ENCODE measurements at places on chromosomes 2 and 18.

DNA sequence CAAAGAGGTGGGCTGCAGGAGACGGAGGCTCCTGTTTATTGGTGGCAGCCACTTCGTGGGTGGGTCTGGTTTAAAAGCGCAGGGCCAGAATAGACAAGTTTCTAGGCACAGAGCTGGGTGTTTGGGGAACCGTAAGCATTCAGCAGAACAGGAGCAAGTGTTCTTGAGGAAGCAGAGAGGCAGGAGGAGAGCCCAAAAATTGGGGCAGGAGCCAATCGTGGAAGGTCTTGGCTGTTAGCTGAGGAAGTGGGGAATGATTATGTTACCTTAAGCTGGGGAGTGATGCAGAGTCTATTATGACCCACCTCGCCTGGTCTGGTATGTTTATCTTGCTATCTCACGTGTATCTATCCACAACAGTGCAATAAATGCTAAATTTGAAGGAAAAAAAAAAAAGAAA is 64.3 kb upstream of the ATL2 start:
- DNase-seq, result no peak

GRCh38 chr2:3726511-3726910 is 23.1 kb downstream of the DCDC2C start:
- no peak for DNase-seq

GRCh38 chr2:231191896-231192872 is 6.2 kb upstream of the ARMC9 start:
- no peak for DNase-seq

GRCh38 chr2:3442185-3442584 is 62.7 kb downstream of the TRAPPC12 start:
- no peak for DNase-seq

- no peak for DNase-seq
Observed at GRCh38 chr2:21279525-21279924, 155.8 kb downstream of the TDRD15 start.

Measured in NCI-H748 treated with DMSO at 0.1 percent for 48 hours (cell line).